ENCODE measurements at places on chromosomes 2 and 18. TPM values are rescaled to one million over a fixed set of nuclear protein-coding genes. Genes with fewer than 3 reads are reported as not detected.
A peak's percentile ranks its signal among the peaks of the same experiment; 100 is the strongest.

The ZNF804A gene
- polyA plus RNA-seq, result 0.95 TPM

The BCL2L11 gene
- polyA plus RNA-seq, result 17.3 TPM

The RDH14 gene
- polyA plus RNA-seq, result 45.5 TPM

The CD207 gene
- 0.08 TPM for polyA plus RNA-seq

GRCh38 chr18:56083523-56084287 is 495.7 kb upstream of the TCF4 start:
- no peak for DNase-seq

GRCh38 chr2:158045362-158045761 is 56.3 kb upstream of the UPP2 start:
- DNase-seq, result no peak

DNA sequence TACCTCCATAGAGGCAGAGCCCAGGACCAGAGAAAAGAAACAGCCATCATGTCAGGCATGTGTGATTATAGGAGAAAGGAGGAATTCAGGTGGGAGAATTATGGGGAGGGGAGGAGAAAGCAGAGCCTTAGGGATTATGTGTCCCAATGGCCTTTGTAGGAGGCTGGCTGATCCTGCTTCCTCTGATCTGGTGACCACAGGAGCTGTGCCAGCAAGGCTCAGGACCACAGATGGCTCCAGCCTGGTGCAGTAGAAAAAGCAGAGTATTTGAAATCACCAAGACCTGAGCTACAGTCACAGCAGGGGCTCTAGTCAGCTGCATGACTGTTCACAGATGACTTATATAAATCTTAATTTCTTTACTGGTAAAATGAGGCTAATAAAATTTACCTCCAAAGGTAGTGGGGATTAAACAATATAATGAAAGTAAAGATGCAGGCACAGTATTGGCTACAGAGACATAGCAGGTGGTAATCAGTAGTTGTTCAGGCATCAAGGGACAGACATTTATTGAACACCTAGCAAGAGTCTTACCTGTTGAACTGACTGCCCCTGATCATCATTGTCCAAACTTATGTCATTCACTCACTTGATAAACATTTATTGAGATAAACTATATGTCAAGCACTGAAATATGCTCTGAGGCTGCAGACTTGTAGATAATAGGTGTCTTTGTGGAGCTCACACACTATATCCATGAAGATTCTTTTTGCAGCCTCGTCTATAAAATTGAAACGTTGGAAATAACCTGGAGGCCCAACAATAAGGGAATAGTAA is 121.3 kb downstream of the MYCN start:
- no peak for DNase-seq

DNA sequence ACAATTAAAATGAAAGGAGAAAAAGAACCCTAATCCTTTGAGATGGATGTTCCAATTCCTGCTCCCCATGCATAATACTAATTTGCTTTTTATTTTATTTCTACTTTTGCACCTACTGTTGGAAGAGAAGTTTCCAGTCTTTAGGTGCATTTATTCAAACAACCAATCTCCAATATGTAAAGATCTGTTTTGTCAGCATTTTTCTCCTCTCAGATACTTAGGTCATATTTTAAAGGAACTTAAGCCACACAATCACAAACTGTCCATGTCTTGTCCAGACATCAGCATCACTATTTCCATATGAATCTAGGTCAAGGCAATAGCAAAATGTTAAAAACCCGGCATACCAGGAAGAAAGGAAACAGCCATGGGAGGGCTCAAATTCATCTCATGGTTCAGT is 1023.2 kb downstream of the BCL11A start:
- no peak for DNase-seq

DNA sequence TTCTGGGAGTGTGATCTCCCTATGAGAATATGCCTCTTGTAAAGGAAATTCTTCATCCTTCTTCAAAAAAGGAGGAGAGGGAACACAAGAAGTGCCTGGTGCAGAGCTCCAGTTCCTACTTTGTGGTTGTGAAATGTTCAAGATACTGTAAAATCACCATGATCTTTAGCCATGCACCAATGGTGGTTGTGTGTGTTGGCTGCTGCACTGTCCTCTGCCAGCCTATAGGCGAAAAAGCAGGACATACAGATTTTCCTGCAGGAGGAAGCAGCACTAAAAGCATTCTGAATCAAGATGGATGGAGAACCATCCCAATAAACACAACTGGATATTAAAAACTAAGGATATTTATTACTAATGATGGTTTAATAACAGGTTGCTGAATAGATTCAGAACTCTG is 6.2 kb upstream of the KLHL14 start:
- DNase-seq, result no peak

- DNase-seq, result no peak
These were observed 378.0 kb downstream of the GRB14 start for GRCh38 chr2:164243315-164243714.

DNA sequence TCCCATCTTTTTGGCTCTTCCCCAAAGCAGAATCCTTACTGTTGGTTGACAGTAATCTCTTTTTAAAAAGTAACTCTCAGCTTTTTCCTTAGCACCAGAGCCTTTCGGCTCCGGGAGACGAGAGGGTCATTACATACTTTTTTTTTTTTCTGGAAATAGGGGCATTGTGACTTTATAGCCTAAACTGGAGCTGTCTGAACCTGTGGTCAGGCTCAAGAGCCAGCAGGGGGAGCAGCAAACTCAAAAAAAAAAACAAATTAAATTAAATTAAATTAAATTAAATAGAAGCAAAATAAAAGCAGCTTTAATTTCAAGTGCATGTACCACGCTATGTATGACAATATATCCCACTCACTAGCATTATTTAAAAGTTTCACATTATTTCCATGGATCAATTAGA is 156.6 kb downstream of the DTNA start:
- no peak for DNase-seq

DNA sequence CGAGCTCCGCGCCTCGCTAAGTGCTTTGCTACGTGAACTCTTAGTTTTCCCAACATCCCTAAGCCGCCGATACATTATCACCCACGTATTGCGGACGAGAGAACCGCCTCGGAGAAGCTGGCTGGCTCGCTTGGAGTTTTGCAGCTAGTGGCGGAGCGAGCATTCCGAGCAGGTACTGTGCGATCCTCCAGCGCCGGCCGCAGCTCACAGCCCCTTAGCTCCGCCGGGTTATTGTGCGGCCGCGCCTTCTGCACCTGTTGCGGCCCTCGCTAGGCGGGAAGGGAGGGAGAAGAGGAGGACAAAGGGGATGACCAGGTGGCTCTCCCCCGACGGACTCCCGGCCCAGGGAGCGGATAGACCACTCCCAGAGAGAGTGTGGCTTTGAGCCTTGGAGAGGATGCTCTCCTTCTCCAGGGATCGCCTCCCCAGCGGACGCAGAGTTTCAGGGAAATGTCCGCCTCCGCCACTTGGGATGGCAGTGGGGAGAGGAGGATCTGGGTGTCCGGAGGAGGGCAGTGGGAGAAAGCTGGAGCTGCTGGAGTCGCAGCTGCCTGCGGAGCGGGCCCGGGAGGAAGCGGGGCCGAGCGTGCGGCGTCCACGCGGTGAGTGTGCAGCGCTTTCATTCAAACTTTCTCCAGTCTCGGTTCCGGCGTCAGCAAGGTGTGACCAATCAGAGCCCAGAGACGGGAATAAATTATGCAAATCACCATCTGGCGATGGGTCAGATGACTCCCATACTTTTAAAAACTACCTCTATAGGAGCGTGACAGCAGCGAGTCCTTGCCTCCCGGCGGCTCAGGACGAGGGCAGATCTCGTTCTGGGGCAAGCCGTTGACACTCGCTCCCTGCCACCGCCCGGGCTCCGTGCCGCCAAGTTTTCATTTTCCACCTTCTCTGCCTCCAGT is at the start of gene LIPG:
TSS of gene LIPG (plus strand) at position 769 of the 905 bp plus-strand sequence. CDS start 252 bp downstream, outside the sequence.
- DNase-seq, result peak; percentile 73
